ENCODE measurements at places on chromosomes 2 and 18.

DNA sequence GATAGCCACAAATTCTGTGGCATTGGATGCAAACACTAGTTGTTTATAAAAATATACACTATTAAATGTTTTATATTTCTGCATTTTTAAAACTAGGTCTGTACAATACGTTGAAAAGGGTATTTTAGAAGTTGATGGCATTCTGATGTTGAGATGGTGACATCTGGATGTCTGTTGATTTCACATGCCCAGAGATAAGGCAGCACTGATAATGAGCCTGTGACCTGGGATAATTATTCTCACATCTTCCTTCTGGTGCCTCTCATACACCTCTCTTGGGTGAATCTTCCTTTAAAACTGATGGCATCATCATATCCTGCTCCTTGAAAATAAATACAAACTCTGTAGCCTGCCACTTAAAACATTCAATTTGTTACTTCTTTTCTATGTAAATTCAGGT is 208.6 kb downstream of the NYAP2 start:
- DNase-seq, result no peak

DNA sequence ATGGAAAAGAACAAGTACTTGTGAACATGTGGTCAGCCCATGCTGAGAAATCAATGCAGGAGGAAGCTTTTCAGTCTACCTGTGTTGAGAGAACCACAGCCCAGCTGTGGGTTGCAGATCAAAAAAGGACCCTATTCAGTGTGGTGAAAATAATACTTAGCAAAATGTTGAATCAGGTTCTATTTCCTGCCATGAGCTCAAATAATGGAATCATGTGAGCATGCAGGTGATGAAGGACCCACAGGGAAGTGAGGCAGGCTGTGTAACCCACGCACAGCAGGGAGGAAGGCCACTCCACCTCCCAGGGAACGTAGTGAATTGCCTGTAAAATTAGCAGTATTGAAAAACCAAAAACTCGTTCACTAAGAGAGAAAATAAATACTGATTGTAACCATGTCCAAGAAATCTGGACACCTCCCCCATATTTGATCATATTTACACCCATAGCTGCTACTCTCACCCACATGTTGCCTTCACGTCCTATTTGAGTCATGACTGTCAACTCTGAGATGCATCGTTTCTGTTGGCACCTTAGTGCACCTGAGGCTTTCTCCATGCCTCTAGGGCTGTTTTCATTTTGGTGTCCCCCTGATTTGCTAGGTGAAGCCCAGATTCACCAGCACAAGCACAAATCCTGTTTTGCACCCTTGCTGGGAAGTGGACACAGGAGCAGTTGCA is 20.5 kb upstream of the BCL2L11 start:
- peak; percentile 62 for DNase-seq

- peak; percentile 7 for DNase-seq
These were observed 47.2 kb downstream of the AGAP1 start for GRCh38 chr2:235541016-235541415.

- DNase-seq, result no peak
These were observed 39.0 kb downstream of the KANSL1L start for GRCh38 chr2:210132239-210132638.

GRCh38 chr18:56390626-56391025 is 247.8 kb downstream of the TXNL1 start:
- DNase-seq, result no peak

DNA sequence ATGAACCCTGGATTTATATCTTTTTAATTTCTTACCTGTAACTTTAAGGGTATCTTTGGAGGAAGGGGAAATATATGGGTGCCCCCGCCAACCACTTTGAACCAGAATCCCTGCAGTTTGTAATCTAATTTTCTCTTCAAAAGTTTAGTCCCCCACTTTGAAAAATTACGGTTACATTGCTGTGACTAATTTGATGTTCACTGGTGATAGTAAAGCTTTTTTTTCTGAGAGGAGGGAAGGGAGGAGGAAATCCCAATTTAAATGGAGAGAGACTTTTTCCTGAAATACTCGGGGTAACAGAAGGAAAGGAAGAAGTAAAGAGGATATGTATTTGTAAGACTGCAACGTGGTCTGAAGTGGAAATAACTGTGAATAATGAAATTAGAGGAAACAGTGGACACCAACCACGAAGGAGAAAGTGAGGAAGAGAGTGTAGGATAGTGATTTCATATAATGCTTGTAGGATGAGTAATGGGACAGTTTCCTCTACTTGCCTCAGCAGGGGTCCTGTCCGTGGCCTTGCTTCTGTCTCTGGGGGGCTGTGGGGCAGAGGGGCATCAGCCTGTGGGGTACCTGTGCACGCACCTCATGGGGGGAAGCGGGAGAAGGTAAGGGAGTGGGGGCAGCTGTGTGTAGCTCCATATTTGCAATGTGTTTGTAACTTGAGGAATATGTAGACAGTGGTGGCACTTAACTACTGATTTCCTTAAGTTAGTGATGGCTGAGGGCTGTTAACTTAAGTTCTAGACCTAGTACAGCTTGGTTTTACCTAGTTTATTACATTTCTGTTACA is 161.1 kb downstream of the LTBP1 start:
- no peak for DNase-seq

DNA sequence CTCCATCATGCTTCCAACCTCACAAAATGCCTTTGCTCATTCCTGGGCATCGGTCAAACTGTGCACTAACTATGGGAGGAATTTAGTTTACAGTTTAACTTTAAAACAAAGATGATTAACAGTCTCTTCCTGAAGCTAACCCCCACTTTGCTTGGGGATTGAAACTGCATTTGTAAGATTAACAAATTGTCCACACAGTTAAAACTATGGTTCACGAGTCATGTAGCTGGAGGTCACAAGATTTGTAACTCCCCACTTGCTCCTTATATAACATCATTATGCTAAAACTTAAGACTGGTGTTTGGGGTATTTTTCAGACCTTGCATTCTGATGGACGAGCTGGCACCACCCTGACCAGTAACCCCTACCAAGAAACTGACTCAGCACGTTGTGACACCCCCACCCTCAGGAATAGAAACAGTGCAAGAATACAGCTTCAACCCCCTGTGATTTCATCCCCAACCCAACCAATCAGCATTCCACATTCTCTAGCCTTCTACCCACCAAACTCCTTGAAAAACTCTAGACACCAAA is 252.3 kb downstream of the MBD5 start:
- DNase-seq, result no peak

DNA sequence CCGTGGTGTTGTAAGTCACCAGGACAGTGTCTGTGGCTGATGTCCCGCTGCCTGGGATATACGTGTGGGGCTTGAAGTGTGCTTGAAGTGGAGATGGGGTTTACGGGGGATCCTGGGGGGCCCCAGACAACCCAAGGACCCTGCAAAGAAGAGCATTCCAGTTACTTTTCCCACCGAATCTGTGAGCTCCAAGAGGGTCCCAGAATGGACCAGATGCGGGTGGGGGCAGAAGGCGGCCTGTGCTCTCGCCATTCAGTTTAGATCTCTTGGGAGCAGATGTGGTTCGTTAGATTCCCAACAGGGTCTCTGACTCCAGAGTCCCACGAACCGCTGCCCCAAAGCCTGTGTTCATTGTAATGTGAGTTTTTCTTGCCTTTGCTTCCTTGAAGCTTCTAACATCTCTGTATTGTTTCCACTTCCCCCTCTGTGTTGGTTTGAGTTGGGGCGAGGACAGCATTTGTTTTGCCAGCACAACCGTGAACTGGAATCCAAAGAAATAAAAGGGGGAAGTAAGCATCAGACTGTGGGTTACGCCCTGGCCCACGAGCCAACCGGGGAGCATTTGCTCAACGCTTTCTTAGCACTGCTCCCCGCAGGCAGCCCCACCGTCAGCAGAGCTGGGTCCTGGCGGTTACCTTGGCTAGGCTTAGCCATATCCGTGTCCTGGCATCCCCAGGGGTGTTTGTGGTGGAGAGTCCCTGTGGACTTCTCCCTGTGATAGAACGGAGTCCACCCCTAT is 92.1 kb downstream of the SH3BP4 start:
- DNase-seq, result no peak

DNA sequence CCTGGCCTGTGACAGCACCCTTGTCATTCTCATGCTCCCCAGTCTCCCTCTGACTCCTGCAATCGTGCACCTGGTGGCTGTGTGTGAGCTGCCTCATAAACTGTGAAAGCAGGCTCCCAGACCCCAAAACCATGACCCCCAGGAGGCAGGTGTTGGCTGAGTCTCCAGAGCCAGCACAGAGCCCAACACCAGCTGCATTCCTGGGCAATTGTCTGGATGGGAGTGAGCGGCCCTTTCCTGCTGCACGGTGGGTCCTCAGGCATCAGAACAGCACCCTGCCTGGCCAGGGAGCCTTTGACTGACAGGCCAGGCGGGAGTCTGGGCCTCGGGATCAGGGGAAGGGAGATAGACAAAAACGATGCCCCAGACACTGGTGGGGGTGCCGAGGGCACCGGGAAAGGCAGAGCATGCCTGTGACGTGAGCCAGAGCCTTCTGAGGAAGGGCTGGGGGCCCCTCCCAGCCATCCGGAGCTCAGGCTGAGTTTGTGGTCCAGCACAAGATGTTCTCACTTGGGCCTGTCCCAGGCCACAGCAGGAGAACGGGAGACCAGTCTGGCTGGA is 135.1 kb upstream of the GPC1 start:
- DNase-seq, result no peak

DNA sequence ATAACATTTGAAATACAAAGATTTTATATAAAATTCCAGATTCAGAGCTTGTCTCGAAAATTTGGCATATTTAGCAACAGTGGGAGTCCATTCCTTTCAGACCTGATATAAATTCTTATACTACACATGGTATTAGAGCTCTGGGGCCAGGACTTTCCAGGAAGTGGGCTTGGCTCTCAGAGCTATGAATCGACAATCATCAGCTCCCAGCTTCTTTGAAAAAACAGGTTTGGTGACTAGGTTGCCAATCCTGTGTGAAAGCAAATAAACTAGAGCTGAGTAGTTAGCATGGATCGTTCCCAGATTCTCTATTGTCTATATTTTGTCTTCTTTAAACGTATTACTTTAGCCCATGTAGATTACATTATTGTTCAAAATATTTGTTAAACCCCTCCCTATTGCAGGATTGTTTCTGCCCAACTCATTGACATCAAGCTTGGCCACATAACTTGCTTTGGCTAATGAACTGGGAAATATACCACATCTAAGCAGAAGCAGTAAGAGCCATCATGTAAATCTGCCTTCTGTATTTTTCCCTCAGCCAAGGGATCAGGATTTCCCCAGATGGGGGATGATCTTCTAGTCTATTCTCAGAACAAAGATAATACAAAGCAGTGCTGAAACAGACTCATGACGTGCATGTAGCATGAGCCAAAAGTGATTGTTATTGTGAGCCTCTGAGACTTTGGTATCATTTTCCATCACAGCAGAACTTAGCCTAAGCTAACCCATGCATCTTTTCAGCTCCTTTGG is 105.4 kb downstream of the KCNH7 start:
- peak; percentile 49 for DNase-seq

DNA sequence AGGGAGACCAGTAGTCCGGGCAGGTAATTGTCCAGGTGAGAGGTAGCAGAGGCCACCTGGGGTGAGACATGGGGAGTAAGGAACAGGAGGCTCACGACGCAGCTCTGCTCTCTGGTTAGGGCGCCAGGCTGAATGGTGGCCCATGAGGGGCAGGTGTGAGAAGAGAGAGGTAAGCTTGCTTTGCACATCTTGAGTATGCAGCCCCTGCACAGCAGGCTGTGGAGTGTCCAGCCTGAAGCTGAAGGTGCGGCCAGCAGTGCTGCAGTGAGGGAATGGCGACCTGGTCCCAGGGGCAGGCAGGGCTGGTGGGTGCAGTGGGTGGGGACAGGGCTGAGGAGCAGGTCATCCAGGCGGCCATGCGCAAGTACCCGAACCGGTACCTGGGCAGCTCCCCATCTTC is 15.7 kb downstream of the PRELID3A start:
- DNase-seq, result peak; percentile 55

DNA sequence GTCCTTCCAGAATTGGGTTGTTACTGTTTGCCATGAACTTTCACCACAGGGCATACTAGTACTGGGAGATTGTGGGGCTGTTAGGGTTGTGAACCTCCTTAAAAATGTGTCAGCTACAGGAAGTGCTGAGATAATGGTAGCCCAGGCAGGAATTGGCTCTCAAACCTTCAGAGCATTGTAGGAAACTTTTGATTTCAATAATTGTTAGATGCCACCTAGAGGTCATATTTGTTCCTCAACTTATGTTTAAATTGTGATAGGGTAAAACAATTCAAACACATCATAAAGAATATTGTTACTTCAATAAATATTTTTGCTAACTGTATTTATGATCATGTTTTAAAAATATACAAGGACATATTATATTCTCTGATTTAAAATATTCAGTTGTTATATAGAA is 594.6 kb downstream of the ADCYAP1 start:
- DNase-seq, result peak; percentile 60

DNA sequence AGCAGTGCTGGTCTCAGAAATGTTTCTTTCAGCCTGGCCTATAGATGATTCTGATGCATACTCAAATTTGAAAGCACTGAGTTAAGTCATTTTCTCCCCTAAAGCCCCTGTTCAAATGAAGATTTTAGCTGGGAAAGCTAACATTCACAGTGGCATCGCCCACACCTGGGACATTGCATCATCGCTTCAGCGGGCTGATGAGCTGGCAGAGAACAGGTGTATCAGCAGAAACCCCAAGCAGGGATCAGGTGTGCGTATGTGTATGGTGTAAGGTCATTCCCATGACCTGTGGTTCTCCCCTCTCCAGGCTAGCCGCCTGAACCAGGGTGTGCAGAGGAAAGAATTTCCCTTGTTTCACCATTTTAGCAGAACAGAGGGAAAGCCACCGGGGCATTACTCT is 56.3 kb downstream of the EPAS1 start:
- no peak for DNase-seq

- peak; percentile 29 for DNase-seq
These were observed 259.9 kb upstream of the MYT1L start for GRCh38 chr2:2590841-2591541.

DNA sequence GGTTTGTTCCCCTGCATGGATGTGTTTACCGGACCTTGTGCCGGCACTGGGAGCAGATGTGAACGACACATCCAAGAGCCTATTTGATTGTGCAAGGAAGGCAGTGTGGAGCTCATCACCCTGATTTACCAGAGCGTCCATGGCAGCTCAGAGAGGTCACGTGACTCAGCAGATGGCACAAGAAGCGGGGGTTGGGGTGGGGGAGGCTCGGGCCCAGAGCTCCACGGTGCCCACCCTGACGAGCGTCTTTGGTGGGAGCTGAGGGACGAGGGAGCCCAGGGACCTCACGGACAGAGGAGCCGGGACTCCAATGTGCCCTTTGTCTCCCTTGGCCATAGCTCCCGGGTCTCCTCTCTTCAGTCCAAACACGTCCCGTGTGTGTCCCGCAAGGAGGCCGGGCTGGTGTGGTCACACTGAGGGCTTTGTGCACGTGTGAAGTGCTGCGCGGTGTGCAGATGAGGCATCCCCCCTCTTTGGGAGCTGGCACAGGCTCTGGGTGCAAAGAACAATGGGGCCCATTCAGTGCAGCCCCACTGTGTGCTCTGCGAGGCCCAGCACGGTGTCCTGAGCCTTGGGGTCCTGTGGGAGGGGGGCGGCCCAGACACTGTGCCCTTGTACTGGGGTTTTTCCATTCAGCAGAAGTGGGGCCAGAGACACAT is 15.5 kb downstream of the KCNIP3 start:
- no peak for DNase-seq

- peak; percentile 0 for DNase-seq
These were observed 7.7 kb upstream of the ICOS start for GRCh38 chr2:203928849-203929248.

All from NCI-H69 (cell line).